ENCODE measurements at places on chromosomes 7 and 10. TPM values are rescaled to one million over a fixed set of nuclear protein-coding genes. Genes with fewer than 3 reads are reported as not detected.

CTNNA3 gene
- total RNA-seq: 0.95 TPM

HABP2 gene
- total RNA-seq: not detected

CFTR gene
- total RNA-seq: 0.68 TPM

CHAT gene
- total RNA-seq: not detected

GDF2 gene
- total RNA-seq: not detected

OR9A2 gene
- total RNA-seq: not detected

HMX3 gene
- total RNA-seq: not detected

MYPN gene
- total RNA-seq: not detected

GBX1 gene
- total RNA-seq: not detected

TMEM213 gene
- not detected for total RNA-seq

FAM25G gene
- not detected for total RNA-seq

ZNF777 gene
- 8.2 TPM for total RNA-seq

IFIT5 gene
- 24.8 TPM for total RNA-seq

LLCFC1 gene
- total RNA-seq: not detected

SLC18A2 gene
- 1.8 TPM for total RNA-seq

ATOH7 gene
- not detected for total RNA-seq

PLXNA4 gene
- total RNA-seq: 12.2 TPM

COL26A1 gene
- 0.14 TPM for total RNA-seq

WNT8B gene
- total RNA-seq: not detected

SPACDR gene
- total RNA-seq: not detected

PLAU gene
- total RNA-seq: 8.1 TPM

PTPN20 gene
- 2.1 TPM for total RNA-seq

GNB2 gene
- total RNA-seq: 176 TPM

NPTX2 gene
- 55.7 TPM for total RNA-seq

FXYD4 gene
- total RNA-seq: not detected

TFR2 gene
- total RNA-seq: 1.9 TPM

POU6F2 gene
- total RNA-seq: not detected

JMJD1C gene
- total RNA-seq: 95.2 TPM

MMRN2 gene
- total RNA-seq: 55.0 TPM

BLNK gene
- total RNA-seq: 6.9 TPM

All from thoracic aorta (tissue), 2 donors.